NB4 (cell line): ENCODE measurements at places on chromosomes 5 and 9.
A peak's percentile ranks its signal among the peaks of the same experiment; 100 is the strongest.

GRCh38 chr5:18119156-18119785 lies 485.0 kb downstream of the TAF11L14 start:
- no peak for DNase-seq

- no peak for DNase-seq
Observed at GRCh38 chr9:117958726-117959125, 254.5 kb downstream of the TLR4 start.

DNA sequence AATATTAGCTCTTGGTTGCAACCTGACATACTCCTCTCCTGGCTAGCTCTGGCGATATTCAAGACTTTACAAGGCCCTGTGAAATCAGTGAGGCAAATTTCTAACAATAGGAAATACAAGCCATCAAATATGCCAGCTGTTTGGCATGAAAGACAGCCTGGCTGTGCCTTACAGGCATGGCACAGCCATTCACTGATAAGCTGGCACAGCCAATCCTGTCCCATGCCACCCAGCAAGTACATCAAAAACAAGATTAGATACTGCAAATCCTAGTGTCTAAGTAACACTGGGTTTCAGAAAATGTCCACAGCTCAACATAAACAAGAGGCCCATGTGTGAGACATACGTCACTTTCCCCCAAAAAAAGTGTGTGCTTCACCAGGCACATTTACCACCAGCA lies 1045.8 kb upstream of the DMAC1 start:
- DNase-seq: no peak

- DNase-seq: no peak
Observed at GRCh38 chr9:2495221-2496005, 126.2 kb upstream of the VLDLR start.

- DNase-seq: peak; percentile 14
Observed at GRCh38 chr5:58974083-58974482, 391.2 kb downstream of the RAB3C start.

- no peak for DNase-seq
Observed at GRCh38 chr9:132531195-132531594, 51.2 kb upstream of the BARHL1 start.

DNA sequence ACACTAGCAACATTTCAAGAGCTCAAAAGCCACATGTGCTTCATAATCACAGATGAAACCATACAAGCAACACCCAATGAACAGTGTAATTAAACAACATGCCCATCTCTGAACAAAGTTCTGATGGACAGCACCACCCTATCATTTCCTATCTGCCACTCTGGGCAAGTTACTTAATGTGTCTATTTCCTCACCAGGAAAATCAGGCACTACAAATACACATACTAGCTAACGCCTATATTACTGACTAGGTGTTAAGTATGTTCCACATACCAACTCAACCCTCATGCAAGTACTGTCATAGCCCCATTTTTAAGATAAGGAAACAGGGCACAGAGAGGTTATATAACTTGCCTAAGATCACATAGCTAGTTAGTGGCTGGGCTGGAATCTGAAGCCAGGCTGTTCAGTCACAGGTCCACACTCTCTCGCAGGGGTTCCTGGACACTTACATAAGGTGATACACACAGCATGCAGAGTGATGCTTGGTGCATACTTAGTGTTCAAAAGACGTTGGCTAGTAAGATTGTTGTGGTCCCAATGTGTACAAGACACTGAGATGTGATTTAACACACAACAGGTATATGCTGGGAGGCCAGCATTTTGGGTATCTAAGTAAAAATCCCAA lies 24.2 kb downstream of the CORO2A start:
- DNase-seq: no peak

DNA sequence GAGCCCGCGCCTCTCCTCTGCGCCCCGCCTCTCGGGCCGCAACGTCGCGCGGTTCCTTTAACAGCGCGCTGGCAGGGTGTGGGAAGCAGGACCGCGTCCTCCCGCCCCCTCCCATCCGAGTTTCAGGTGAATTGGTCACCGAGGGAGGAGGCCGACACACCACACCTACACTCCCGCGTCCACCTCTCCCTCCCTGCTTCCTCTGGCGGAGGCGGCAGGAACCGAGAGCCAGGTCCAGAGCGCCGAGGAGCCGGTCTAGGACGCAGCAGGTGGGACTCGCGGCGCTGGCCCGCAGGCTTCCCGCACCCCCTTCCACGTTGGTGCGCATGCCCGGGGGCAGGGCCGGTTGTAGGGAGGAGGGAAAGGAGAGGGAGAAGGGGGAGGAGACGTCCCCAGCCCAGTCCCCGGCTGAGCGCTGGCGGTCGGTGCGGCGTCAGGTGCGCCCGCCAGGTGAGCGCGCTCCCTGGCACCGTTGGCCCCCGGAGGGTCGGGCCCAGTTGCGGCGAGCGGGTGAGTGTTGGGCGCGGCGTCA lies at the start of gene OCLN:
TSS of gene OCLN (plus strand) at position 400 of the 532 bp plus-strand sequence. CDS start 11,455 bp downstream, outside the sequence.
- peak; percentile 29 for DNase-seq

- peak; percentile 71 for DNase-seq
Observed at GRCh38 chr5:124906339-124907097, 160.1 kb upstream of the ZNF608 start.

- DNase-seq: no peak
Observed at GRCh38 chr5:142322403-142322746, 2.4 kb downstream of the SPRY4 start.

- peak; percentile 91 for DNase-seq
Observed at GRCh38 chr5:149367249-149367971, 9.6 kb downstream of the PCYOX1L start.

- no peak for DNase-seq
Observed at GRCh38 chr5:177385720-177386119, 1.5 kb downstream of the SLC34A1 start.

GRCh38 chr5:132812781-132813598 lies at the start of gene SOWAHA:
Gene SOWAHA (plus strand): TSS chr5:132813302. CDS start chr5:132813622, 320 bp downstream.
- DNase-seq: no peak

DNA sequence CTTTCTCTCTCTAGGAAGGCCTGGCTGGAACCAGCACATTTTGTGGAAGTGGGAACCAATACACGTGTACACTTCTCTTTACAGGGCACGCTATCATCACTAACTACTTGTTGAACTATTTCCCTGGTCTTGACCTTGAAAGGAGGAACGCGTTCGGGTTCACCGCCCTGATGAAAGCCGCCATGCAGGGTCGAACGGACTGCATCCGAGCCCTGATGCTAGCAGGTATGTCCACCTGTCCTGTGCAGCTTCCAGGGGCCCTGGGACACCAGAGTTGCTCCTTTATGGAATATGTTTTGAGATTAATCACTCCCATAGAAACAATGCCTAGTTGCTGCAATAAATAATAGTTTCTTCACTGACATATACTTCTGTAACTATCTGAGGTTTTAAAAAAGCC lies 74.1 kb downstream of the ANKRD33B start:
- no peak for DNase-seq

DNA sequence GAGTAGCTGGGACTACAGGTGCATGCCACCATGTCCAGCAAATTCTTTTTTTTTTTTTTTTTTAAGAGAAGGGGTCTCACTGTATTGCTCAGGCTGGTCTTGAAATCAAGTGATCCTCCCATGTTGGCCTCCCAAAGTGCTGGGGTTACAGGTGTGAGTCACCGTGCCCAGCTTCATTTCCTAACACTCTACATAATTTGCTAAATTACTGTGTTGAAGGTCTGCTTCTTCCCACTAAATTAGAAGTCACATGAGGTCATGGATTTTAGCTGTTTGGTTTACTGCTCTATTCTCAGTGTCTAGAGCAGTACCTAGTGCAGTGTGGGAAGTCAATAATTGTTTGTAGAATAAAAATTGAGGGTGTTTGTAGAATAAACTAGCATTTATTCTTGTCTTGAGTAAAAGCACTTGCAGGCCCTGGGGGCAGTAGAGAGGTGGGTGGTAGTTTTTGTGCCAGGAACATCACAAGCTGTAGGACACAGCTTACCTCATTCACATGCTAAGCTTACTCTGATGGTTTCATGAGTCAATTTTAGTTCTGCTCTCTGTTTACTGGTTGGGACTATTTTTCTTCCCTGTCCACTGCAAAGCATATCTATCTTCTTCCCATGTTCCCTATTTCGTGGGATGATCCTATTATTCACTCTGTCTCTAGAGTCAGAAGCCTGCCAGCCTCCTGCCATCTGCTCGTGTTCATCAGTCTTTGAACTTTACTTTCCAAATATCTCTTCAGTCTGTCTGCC lies 7.0 kb downstream of the TEX48 start:
- no peak for DNase-seq

GRCh38 chr9:124863371-124863871 lies 1.5 kb downstream of the ARPC5L start:
- no peak for DNase-seq

DNA sequence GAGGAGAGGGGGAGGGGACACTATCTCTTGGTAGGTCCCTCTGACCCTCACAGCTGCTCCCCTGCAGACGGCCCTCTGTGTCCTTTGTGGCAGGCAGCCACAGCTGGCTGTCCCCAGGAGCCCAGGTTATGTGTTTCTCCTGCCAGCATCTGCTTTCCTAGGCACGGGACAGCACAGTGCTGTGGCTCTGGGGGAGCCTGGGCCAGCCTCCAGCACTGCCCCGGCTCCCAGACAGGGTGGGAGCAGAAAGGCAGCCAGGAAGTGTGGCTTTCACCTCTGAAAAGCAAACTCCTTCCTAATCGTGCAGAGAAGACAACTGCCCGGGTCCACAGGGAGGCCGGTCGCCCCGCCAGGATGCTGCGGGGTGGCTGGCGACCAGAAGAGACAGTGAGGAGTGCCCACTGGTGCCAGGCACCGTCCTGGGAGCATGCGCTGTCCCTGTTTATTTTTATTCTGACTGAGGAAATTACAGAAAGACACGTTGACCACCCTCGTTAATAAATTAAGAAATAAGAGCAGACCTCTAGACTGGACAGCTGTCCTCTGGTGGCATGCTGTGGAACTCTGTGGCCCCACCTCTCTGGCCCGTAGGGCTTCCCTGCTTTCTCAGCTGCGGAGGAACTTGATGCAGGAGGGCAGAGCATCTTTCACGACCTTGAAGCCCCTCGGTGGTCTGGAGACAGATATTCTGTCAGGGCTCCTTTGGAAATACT lies 240.3 kb downstream of the FANCC start:
- DNase-seq: no peak

DNA sequence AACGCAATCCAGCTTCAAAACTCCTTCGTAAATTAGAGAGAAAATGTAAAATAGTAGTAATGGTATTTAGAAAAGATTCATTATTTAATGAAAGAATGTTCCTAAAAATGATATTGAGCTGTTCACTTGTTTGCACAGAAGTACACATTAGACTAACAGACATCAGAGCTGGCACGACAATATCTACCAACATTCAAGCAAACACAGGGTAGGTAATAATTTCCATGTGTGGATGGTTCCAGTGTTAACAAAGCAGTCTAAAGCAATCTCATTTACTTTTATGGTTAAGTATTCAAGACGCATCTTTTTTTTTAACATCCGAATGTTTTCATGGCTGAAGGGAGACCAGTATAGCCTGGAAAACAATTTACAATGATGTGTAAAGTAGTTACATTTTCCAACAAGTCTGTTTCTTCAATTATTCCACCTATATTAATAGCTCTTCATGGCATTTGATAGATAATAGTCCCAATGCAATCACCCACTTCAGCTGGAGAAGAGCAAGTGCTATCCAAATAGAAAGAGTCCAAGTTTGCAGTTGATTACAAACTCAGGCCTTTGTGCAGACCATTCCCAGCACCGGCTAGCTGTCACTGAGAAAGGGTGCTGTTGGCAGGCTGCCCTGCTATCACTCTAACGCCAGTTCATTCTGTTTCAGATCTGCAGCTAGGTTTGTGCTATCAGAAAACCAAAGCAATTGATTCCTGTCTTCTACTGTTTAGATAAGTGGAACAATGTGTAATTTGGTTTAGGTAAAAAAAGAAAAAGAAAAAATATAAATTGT lies 458.8 kb downstream of the DTWD2 start:
- DNase-seq: no peak

GRCh38 chr5:30849931-30850710 lies 343.4 kb upstream of the CDH6 start:
- DNase-seq: no peak

GRCh38 chr5:180396926-180397325 lies 43.8 kb upstream of the GFPT2 start:
- DNase-seq: no peak

DNA sequence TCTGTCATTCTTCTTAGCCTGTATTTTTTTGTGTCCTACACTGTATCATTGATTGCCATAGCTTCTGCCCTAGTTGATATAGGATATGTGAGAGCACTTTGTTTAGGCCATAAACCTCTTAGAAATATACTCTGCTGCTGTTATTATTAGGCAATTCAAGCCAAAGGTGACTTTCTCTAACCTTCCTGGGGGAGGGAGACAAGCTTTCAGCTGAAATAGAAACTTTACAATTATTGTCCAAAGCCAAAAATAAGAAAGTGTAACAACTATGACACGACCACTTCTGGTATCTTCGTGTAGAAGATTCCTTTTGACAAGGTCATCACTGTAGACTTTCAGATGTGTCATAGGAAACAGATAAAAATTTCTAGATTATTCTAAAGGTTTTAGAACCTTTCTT lies 12.2 kb upstream of the CSNK1A1 start:
- DNase-seq: no peak

DNA sequence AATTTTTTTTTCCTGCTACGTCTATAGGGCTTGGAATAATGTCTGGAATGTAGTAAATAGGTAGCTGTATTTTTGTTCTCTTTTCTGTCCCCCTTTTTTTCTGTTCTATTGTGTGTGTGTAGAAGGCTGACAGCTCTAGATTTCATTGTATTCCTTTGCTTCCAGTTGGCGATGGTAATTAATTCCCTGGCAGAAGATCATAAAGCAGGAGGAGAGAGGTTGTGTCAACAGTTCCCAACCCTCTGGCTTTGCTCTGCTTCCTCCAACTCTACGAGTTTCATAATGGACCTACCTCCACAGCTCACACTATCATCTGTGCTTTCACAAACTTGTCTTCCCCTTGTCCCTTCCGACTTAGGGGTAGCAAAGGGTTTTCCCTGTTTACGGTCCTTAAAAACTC lies 117.9 kb upstream of the CDH18 start:
- no peak for DNase-seq

DNA sequence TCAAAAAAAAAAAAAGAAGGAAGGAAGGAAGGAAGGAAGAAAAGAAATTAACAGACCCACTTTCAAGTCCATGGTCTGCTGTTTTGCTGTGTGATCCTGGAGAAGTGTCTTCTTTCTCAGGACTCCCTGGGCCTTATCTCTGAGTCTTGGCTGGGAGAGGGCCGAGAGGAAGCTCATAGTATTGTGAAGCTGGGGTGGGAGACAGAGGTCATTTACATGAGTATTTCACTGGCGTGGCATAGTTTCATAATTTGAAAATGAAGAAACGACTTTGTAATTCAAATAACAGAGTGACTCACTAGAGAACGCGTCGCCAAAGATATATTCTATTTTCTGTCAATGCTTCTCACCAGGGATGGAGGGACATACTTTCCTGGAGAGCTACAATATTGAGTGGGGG lies 2.4 kb upstream of the C9orf50 start:
- DNase-seq: peak; percentile 65
